ENCODE measurements at places on chromosomes 1 and 21. TPM values are rescaled to one million over a fixed set of nuclear protein-coding genes. Genes with fewer than 3 reads are reported as not detected.
A peak's percentile ranks its signal among the peaks of the same experiment; 100 is the strongest.

- DNase-seq: no peak
These were observed 80.0 kb downstream of the LHX4 start for GRCh38 chr1:180310095-180310494.

- peak; percentile 51 for DNase-seq
These were observed 2.8 kb downstream of the ANKRD34A start for GRCh38 chr1:145961425-145962156.

- no peak for DNase-seq
These were observed 593.4 kb upstream of the ZP4 start for GRCh38 chr1:238484121-238484520.

DNA sequence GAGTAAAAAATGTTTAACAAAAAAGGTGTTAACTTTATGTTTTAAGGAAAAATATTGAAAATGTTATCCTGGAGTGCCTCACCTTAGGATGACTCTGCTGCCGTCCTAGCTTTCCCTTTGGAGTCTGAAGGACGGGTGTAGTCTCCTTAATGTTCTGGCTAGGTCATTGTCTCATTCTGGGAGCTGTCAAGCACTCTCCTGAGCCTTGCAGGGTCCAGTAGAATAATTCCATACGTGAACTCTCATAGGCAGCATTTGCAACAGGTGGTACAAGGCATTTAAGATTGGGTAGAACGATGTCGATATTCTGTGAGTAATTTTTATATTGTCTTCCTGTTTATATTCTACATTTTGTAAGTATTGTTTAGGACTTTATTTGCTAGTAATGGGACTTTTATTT, 283.6 kb upstream of the C1orf105 start:
- DNase-seq: no peak

GRCh38 chr1:115457289-115457688, 119.2 kb upstream of the NGF start:
- peak; percentile 40 for DNase-seq

DNA sequence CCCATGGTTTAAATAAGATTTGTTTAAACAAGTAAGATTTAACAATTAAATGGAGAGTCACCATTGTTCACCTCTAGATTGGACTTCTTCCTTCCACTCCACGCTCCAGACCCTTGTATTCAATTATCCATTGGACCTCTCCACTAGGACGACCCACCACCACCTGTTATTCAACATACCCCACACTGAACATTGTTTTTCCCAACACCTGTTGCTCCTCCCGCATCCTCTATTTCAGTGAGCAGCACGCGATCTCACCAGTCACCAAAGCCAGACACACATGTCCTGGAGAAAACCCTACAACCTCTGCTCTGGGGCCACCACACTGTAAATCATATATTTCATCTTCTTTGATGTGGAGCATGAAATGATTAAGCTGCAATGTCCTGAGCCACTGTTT, 28.6 kb downstream of the ATP8B2 start:
- no peak for DNase-seq

DNA sequence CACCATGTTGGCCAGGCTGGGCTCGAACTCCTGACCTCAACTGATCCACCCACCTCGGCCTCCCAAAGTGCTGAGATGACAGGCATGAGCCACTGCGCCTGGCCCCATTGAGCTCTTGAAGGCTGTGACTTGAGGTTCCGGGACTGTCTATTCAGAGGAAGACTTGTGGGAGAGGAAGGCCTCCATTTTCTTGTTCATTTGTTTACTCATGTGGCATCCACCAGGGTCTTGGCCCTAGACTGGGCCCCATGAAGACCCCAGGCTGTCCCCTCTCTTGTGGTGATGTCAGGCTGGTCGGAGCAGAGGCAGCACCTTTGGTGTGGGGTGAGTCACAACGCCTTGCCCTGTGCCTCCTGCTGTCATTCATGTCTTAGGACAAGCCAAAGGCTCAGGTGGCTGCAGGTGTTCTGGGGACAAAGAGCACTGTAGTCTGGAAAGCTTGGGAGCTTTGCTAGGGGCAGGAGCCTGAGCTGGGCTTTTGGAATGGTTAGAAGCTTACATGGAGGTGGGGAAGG, 224.6 kb upstream of the C1orf174 start:
- no peak for DNase-seq

DNA sequence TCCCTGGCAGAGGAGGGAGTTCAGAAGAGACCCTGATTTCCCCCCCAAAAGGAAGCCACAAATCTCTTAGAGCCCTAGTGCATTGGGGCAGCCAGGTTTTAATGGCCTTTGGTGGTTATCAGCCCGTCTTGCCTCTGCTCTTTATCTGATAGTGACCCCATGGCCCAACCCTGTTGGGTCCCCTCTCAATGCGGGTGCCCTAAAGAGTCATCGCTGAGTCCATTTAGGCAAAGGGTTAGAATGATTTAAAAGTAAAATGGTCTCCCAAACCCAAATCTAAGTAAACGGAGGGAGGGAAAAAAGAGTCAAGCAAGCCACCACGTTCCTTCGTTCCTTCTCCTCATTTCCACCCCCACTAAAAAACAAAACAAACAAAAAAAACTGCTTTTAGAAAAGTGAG, 164.0 kb downstream of the RUNX1 start:
- no peak for DNase-seq

- DNase-seq: peak; percentile 75
These were observed 683 bp upstream of the EFNA4 start for GRCh38 chr1:155062702-155063411.

DNA sequence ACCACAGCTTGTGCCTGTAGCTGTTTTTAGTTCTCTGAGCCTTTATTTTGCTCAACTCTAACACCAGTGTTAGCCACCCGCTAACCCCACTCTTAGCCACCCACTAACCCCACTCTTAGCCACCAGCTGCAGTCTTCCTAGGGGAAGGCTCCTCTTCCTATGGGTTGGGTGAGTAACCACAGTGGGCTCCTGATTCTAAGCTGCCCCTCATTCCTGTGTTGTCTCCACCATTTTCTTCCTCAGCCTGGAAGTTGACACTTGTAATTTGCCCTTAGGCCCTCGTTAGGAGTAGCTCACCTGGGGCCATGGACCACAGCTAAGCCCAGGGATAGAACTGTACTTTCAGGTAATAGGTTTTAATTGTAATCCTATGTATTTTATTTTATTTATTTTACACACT, 782.9 kb upstream of the TPTE start:
- no peak for DNase-seq

GRCh38 chr21:31203431-31204054, 140.5 kb downstream of the TIAM1 start:
- DNase-seq: no peak

DNA sequence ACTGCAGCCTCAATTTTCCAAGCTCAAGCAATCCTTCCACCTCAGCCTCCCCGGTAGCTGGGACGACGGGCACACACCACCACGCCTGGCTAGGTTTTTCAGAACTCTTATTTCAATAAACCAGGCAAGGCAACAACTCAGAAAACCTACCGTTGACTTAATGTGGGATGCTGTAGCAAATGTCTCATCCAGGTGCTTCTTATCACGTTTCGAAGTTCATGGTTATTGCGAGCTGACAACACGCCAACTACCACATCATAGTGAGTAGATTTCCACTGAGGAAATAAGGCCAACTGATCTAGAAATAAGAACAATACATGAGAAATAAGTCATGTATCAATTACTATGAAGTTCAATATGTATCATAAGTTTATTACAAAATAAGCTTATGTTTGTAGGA, 9.7 kb downstream of the B3GALNT2 start:
- DNase-seq: no peak

- no peak for DNase-seq
These were observed 442.1 kb downstream of the PTBP2 start for GRCh38 chr1:97163591-97164275.

- no peak for DNase-seq
These were observed 58.0 kb downstream of the PUM1 start for GRCh38 chr1:31007462-31007991.

DNA sequence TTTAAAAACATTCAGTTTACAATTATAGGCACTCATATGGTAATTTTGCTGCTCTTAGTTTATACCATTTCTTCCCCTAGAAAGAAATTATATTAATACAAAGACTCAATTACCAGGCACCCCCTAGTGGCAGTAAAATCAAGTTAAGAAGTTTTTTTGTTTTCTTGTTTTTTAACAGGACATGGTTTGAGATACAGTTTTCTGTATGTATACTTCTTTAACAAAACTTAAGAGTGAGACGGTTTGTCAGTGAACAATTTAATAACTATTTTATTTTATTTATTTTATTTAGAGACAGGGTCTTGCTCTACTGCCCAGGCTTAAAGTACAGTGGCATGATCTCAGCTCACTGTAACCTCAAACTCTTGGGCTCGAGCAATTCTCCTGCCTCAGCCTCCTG, 224.6 kb downstream of the FAF1 start:
- no peak for DNase-seq

DNA sequence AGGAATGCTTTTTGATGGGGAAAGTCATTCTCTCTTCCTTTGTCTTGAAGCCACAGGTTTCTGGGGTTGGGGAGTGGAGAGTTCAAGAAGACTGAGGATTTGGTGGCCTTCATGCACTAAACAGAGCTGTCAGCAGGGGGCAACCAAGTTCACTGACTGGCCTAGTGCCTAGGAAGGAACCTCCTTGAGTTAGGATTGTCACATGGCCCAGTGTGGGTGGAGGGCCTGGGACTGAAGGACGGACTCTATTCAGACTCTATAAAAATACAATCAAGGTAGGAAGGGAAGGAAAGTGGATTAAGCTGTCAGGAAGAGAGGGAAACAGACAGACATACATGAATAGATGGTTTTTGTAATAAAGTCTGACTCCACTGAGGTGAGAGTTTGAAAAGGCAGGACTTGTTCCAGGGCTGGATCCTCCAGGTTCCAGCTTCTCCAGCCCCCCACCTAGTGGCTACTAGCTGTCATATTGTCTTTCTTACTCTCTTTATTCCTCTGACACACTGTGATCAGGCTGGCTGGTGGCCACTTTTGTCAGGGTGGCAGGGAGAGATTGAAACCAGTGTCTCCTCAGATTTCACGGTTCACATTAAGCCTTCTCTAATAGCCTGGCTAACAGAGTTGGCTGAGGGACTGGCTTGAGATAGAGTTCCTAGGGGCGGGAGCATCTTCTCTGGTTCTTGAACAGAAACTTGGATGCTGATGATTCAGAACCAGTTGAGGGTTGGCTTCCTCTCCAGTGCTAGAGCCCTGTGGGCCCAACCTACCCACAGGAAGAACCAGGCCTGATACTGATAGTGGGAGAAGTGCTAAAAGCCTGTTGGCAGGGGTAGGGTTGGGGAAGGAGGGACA, 4.1 kb upstream of the SH3BGRL3 start:
- DNase-seq: peak; percentile 91

DNA sequence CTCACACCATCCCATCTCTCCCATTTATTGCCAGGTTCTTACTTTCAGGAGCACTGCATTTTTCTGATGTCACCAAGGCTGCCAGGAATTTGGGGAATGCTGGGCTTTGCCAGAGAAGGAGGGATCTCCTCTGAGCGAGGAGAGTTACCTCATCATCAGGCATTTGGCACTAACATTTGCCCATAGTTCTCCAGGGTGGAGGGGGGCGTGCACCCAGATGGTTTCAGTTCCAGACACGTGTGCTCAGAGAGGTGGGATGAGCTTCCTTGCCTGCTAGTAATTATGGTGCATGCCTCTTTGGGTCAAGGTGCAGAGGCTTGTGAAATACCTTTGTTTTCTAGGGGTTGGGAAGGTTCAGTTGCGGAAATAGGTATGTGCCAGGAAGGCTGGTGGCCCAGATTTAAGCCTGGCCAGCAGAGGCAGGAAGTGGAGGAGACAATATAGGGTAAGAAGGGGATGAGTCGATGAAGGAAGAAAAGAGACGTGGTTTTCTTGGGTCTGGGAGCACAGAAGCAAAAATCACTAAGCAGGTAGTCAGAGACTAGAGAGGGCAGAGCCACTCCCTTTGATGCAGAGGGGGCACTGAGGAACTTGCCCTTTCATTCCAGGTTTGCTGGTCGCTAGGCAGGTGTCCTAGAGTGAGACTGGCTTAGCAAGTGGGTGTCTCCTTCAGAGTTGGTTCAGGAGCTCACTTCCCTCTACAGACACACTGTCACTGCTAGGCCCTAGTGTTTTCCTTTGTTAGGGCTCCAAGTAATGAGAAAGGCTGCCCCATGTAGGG, 7.2 kb downstream of the TUFT1 start:
- DNase-seq: peak; percentile 37

CD101 gene
- polyA plus RNA-seq: 1.4 TPM

ORC1 gene
- polyA plus RNA-seq: 6.4 TPM

RGS8 gene
- 2.4 TPM for polyA plus RNA-seq

FAM110D gene
- 1.3 TPM for polyA plus RNA-seq

TBX15 gene
- polyA plus RNA-seq: 1.5 TPM

SLC2A5 gene
- polyA plus RNA-seq: 230 TPM

GLIS1 gene
- 2.9 TPM for polyA plus RNA-seq

CSF3R gene
- polyA plus RNA-seq: 3.8 TPM
